ENCODE measurements at places on chromosomes 1 and 21.

- no peak for DNase-seq
These were observed 40.6 kb upstream of the LRP8 start for GRCh38 chr1:53368314-53369033.

DNA sequence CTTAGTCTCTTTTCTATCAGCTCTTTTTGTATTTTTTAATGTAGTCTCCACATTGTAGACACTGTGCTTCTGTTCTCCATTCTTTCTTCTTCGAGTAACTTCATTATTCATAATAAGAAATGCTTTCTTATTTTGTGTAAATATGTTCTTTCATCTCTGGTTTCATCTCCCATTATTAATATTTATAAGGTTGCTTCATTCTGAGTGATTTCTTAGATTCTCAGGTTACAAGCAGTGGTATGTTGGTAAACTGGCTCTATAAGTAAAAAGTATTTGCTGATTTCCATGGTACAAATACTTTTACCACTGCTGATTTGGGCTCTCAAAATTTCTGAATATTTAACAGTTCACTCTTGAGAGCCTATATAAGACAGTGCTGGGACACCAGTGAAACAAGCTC lies 81.3 kb downstream of the CDC14A start:
- DNase-seq = no peak

- DNase-seq = no peak
These were observed 97.6 kb upstream of the MAGI3 start for GRCh38 chr1:113292603-113293255.

- DNase-seq = no peak
These were observed 514.5 kb downstream of the NPHP4 start for GRCh38 chr1:5477716-5478115.

- DNase-seq = no peak
These were observed 155.7 kb upstream of the IRF2BP2 start for GRCh38 chr1:234765672-234766071.

GRCh38 chr1:28534671-28535070 lies 18.2 kb upstream of the TRNAU1AP start:
- no peak for DNase-seq

GRCh38 chr1:242836423-242836822 lies 311.9 kb upstream of the PLD5 start:
- no peak for DNase-seq

GRCh38 chr21:45642122-45642813 lies 1.3 kb upstream of the PCBP3 start:
- DNase-seq = no peak

DNA sequence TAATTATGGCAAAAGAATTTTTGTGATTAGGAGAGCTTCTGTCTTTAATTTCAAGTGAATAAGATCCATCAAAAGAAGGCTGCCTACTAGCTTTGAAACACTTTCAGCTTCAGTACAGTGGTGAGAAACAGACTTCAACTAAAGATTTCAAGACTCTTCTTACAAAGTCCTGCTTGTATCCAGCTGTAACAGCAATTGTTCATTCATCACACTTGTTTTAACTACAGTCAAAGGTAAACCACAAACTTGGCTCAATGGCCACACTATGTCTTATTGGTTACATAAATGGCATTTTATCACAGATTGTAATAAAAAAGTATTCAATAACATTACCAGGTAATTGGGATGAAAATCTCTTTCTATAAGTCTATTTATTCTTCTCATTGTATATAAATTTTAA lies 59.2 kb downstream of the WARS2 start:
- no peak for DNase-seq

- no peak for DNase-seq
These were observed 63.8 kb upstream of the ARHGAP29 start for GRCh38 chr1:94301186-94301585.

Data from CD4-positive, alpha-beta T cell treated with Interleukin-4 for 4 hours (primary cell).